Bone marrow (tissue), 2 donors: ENCODE measurements at places on chromosomes 2 and 18.

DNA sequence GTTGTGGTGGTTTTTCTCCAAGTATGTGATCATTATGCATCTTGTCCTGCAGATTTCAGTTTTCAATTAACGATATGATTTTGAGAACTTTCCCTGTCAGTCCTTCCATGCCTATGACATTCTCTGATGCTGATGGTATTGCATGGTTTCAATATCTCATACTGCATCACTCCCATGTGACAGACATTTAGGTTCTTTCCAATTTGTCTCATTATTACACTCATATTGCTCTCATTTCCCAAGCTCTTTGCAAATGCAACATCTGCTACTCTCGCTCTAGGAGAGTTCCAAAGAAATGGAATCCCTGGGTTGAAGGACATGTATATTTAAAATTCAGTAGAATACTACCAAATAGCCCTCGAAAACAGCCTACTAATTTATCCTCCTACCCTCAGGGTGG is 125.5 kb downstream of the MARCHF4 start:
- DNase-seq, result no peak

DNA sequence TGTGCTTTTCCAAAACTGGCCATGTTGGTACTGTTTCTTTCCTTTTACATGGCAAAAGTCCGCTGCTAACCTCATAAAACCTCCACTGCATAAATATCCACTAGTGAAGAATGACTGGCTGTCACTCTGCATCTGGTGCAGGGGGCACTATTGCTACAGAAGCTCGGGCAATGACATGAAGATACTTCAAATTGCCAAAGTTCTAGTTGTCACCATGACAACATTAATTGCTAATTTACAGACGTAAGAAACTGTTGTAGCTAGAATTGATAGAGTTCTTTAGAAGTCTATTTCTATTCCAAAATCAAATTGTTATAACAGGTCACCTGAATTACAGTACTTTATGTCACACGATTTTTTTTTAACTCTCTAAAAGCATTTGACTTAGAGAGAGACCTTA is 845 bp downstream of the CFAP210 start:
- no peak for DNase-seq

DNA sequence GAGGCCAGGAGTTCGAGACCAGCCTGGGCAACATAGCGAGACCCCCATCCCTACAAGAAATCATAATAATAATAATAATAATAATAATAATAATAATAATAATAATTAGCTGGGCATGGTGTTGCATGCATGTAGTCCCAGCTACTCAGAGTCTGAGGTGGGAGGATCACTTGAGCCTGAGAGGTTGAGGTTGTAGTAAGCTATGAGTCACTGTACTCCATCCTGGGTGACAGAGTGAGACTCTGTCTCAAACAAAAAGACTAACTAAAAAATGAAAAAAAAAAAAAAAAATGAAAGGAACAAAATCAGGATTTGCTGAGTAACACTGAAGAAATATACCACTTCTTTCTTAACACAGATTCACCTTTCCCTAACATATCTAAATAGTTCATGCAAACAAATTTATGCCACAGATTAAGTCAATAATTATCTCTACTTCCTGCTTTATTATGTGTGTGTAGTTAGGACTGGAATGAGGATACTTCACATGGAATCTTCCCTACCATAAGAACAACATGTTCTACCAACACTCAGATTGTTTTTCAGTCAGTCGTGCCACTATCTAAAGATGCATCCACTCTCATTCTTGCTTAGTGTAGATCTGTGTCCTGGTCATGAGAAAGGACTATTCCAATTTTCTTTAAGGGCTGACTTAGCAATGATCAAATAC is 928.7 kb downstream of the SLC4A3 start:
- no peak for DNase-seq

DNA sequence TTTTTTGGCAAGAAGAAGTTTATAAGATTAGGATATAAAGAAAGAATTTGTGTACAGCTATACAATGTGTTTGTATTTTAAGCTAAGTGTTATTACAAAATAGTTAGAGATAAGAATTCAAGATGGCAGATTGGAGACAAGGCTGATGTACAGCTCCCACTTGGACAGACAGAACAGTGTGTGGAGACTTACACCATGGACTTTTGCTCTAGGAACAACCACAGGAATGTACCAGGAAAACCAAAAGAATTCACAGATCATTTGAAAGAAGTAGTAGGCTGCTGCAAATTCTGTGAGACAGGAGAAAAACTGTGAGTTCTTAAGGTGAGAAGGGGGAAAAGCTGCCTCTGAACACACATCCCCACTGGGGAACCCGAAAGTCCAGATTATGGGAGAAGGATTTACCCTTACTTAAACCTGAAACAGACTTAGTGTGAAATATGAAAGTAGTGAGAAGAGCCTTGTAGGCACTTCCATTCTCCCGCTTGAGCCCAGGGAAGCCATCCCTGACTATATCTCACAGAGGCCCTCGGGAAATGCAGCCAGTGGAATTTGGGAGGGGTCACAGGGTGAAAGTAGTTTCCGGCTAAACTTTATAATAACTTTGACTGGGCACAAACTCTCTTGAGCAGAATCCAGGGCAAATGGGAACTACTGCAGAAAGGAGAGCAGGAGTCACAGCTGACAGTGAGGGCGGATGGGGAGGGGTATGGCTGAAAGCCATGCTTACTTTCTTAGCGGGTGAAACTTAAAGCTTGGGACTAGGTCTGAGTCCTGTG is 11.6 kb upstream of the RPRD1A start:
- no peak for DNase-seq

DNA sequence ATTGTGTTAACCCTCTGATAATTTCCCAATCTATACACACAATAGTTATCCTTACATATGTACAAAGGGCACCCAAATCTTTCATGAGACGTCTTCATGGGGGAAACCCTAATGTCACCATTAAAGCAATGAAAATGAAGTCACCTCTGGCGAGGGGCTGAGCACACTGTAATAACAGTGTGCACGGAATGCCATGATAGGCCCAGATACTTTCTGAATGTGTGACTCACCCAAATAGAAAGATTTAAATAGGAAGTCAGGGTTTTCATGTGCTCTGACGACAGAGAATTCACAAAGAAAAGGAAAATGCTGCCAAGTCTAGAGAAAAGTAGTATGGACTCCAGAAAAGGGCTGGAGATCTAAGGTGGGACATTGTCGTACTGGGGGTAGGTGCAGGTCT is 128.3 kb downstream of the SATB2 start:
- DNase-seq, result no peak

DNA sequence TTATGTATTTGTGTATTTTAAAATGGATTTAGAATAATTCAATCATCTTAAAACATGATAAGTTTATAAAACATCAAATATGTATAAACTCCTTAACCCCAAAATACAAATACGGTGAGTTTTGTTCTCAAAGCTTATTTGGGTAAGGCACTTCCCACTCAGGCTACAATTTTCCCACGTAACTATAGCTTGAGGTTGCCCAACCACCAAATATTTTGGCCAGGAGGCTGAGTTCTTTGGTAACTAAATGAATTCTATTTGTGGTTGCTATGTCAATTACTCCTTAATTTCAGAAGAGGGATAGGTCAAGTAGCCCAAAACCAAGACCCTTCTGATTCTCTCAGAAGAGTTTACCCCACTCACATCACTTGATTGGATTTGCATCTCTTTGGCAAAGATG is 70.4 kb downstream of the MYL12B start:
- DNase-seq, result no peak

DNA sequence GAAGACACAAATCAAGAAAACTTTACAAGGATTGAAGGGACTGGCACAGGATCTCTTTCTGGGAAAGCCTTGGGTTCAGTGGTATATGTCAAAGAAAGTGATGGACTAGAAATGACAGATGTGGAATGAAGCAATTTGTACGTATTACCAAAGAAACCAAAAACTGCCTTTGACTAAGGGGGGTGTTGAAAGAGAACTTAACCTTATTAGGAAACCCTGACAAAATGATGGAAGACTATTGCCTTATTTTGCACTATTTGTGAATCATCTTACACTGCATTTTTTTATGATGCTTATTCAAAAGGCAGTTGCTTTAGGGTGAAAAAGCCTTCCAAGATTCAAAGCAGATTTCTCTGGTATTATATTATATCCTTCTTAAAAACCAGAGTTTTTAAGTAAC is 4.0 kb downstream of the TSGA10 start:
- no peak for DNase-seq

- no peak for DNase-seq
Observed at GRCh38 chr2:175844169-175844568, 157.9 kb downstream of the LNPK start.

GRCh38 chr2:233837694-233838229 is 16.6 kb downstream of the HJURP start:
- DNase-seq, result no peak

DNA sequence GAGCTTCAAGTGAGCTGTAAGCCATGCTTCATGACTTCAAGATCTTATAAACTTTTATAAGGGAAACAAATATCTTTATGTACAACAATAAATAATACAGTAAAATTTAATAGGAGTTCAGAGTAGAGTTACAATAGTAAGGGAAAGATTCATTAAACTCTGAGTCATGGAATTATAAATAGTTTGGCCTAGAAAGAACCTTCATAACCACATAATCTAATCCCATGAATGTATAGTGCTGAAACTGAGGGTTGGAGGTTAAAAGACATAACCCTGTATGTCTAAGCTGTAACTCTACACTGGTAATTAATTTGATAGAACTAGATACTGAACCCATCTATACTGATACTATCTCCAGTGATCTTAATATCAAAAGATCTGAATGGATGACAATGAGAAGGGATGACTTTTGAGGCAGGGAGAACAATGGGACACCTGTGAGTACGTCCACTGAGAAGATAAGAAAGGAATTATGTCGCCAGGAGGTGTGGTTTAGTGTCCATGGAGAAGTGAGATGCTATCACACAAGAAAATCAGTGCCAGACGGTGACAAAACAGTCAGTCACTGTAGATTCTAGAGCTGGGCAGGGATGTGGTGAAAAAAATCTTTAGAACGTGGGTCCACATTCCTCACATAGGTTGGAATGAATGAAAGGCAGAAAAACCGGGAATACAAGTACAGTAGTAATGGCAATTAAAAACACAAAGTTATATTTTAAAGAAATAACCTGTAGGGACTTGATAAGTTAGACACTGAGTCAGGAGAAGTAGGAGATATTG is 1.1 kb downstream of the IL1F10 start:
- DNase-seq, result no peak

GRCh38 chr2:71256421-71256820 is 29.5 kb upstream of the PAIP2B start:
- no peak for DNase-seq

DNA sequence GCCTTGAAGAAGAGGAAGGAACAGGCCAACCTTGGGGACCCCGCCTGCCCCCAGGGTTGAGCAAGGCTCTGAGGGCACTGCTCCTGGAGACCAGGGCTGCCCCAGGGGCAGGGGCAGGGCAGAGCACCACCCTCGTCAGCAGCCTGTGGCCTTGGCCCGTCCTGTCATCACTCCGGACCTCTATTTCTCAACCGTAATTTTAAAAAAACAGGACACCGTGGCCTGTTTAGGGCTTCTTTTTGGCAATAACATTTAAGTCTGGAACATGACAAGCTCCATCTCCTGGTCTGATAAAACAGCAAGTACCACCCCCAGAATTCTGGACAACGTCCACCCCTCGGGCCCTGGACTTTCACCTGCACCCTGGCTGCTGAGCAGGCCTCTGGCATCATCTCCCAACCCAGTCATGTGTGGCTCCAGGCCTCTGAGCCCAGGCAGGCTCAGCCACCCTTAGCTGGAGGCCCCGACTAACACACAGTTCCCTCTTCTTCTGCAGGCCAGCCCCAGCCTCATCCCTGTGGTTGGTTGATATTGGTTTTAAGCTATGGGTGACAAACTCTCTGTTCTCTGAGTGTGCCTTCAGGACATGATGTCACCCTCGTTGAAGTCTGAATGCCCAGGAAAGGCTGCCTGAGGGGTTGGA is 22.6 kb upstream of the ID2 start:
- DNase-seq, result no peak

DNA sequence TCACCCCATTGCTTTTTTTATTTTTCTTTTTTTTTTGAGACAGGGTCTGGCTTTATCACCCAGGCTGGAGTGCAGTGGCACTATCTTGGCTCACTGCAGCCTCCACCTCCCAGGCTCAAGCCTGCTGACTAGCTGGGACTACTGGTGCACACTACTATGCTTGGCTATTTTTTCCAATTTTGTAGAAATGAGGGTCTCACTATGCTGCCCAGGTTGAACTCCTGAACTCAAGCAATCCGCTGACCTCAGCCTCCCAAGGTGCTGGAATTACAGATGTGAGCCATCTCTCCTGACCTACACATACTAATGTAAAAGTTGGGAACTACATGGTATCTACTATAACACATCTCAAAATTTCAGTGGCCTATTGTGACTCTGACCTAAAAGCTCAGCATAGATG is 101.2 kb downstream of the FMNL2 start:
- DNase-seq, result no peak

DNA sequence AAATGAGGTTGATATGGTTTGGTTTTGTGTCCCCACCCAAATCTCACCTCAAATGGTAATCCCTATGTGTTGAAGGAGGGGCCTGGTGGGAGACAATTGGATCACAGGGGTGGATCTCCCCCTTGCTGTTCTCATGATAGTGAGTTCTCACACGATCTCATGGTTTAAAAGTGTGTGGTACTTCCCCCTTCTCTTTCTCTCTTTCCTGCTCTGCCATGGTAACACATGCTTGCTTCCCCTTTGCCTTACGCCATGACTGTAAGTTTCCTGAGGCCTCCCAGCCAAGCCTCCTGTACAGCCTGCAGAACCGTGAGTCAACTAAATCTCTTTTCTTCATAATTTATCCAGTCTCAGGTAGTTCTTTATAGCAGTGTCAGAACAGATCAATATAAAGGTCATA is 24.7 kb upstream of the FAM124B start:
- no peak for DNase-seq

DNA sequence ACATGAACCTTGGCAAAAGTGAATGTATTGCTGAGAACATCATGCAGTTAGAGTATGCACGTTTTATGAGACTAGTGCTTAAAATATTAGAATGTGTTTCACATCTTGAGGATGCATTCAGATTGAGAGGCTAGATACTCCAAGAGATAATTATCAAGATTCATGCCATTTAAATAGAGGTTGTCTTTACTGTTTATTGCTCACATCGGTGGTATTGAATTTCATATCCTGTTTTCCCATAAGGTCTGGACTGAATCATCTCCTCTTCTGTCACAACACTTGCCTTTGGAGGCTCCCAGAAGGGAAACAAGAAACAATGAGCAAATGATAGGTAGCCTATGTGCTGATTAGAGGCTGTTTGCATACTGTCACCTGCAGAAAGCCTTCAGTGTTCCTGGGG is 83.8 kb downstream of the CLHC1 start:
- DNase-seq, result no peak

DNA sequence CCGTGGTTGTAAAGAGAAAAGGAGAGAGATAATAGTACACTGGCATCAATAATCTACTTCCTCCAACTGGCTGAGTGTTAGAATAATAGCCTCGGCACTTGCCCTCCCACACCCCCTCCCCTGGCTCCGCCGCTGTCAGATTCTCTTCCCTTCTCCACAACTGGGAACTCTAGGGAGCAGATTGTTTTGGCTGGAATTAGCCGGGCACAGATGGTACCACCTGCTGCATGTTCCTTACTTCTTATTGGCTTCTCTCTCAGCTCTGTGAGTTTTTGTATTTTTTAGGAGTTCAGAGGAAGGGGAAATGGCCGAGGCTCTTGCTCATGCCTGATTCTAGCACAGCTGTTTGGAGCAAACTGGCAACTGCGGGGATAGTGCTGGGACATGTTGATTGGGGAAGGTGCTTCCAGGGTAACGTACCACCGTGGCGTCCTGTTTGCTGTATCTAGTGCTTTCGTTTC is 140.0 kb downstream of the ZEB2 start:
- no peak for DNase-seq
